Heart right ventricle (tissue), 16 donors: ENCODE measurements at places on chromosomes 4 and X.
A peak's percentile ranks its signal among the peaks of the same experiment; 100 is the strongest.

- DNase-seq = no peak
These were observed 11.7 kb upstream of the GNRHR start for GRCh38 chr4:67765928-67766327.

DNA sequence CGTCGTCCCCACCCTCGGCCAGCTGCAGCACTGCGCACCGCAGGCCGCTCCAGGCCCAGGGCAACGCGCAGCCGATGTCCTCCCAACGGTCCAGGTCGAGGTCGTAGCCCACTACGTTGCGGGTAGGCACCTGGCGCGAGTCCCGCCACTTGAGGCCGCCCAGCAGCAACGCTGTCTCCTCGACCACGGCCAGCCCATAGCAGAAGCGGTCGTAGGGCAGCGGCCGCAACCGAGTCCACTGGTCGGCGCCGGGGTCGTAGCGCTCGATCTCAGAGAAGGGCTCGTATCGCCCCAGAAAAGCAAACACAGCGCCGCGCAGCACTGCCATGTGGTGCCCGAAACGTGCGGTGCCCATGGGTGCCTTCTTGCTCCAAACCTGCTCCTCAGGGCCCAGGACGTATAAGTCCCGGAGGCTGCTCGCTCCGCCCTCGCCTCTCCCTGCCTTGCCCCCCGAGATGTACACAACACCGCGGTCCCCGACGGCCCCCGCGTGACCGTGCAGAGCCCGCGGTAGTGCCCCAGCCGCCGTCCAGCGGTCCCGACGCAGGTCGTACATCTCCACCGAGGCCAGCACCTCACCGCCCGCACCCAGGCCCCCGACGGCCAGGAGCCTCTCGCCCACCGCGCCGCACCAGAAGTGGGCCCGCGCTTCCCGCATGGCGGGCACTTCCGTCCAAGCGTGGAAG, 2.1 kb downstream of the KLHL34 start:
- DNase-seq = no peak

GRCh38 chr4:58209551-58209950, 1099.4 kb upstream of the IGFBP7 start:
- no peak for DNase-seq

GRCh38 chrX:15646543-15646942, 18.1 kb downstream of the CLTRN start:
- no peak for DNase-seq

GRCh38 chrX:134948333-134949241, 42.2 kb upstream of the SMIM10 start:
- no peak for DNase-seq

DNA sequence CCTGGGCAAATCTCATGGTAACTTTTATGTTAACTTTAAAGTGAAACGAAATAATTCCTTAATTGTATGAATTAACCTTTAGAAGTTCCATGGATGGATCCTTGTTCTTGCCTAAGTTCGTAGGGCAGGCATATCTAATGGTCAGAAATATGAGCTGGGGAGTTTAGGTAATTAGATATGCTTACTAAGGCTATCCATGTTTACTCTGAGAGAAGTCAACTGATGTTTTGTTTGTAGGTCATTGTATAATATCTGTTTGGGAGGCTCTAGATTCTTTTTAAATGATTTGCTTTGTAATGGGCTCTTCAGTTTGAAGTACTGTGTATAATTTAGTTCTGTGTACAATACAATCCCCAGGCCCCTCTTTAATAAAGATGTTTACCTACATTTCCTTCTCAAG, 117.0 kb downstream of the DCK start:
- no peak for DNase-seq

- no peak for DNase-seq
These were observed 3.1 kb upstream of the C4orf17 start for GRCh38 chr4:99507762-99508161.

GRCh38 chrX:73876911-73877310, 313.9 kb downstream of the CHIC1 start:
- DNase-seq = no peak

DNA sequence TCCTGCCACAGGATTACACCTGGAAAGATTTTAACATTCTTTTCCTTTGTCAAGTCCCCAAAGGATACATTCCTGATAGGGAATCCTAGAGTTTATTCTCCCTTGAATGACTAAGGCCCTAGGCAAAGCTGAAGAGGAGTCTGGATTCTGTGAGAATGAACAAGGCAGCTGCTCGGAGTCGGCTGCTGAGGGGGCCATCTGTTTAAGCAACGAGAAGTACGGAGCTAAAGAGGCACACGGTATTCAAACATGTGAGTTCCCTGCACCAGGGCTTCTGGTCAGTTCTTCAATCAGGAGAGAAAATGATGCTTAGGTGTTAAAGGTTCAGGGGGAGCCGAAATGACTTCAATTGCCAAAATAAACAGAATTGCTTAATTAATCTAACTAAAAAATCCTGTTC, 97.6 kb downstream of the MGST2 start:
- DNase-seq = no peak

GRCh38 chr4:158292156-158292555, 81.9 kb downstream of the TMEM144 start:
- DNase-seq = no peak

GRCh38 chr4:119692001-119692400, 63.4 kb upstream of the PDE5A start:
- DNase-seq = no peak

DNA sequence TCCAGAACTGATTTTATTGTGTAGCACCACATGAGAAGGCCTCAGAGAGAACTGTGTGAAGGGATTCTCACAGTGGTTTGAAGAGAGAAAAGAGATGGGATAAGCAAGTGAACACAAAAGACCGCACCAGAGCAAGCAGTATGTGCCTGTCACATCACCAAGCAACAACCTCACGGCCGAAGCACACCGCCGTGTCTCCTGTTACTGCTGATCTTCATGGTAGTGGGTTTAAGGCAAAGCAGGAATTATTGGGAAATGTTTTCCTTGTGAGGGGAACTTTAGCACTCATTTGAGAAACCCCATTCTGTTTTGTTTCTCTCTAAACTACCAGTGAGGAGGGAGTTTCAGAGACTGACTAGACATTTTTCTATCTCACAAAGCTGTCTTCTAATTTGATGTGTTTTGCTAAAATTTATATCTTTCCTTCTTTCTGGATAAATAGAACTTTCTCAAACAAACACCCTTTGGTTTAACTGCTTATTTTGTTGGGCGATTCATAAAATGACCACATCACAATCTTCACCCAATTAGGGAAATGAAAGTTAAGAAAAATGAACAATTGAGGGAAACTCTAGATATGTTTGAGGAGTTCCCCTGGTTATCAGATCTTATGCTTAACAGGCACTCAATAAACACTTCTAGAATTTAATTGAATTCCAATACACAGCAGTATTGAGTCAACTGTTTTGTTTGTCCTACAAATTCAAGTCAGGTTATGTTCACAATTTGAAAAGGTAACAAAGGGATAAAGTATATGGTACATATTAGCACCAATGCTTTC, 16.5 kb downstream of the SH3KBP1 start:
- no peak for DNase-seq

DNA sequence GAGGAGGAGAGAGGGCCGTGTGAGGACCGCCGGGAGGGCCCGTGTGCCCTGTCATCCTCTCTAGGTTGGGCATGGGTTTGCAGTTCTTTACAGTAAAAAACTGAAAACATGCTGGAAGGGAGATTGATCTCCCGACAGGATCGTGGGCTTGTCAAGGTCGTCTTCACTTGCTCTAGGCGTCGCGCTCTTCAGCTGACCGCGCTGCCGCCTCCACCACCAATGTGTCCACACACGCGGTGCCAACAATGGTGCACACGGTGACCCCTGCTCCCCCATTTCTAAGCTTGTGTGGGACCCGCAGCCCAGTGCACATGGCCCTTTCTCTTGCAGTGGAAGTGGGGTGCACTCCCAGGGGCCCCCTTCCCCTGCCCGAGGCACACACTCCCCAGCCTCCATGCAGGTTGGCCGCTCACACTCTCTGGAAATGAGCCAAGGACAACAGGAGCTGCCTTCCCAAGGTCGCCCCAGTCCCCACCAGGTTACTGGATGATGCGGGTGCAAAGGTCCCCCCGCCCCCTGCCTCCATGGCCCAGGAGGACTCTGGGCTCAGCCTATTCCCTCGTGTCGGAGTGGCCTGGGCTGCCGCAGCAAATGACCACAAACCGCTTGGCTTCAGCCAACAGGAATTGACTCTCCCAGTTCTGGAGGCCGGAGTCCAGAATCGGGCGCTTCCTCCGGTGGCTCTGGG, 1.7 kb upstream of the ZFP92 start:
- no peak for DNase-seq

- no peak for DNase-seq
These were observed 361.7 kb upstream of the PPP1R2C start for GRCh38 chrX:43139645-43140044.

DNA sequence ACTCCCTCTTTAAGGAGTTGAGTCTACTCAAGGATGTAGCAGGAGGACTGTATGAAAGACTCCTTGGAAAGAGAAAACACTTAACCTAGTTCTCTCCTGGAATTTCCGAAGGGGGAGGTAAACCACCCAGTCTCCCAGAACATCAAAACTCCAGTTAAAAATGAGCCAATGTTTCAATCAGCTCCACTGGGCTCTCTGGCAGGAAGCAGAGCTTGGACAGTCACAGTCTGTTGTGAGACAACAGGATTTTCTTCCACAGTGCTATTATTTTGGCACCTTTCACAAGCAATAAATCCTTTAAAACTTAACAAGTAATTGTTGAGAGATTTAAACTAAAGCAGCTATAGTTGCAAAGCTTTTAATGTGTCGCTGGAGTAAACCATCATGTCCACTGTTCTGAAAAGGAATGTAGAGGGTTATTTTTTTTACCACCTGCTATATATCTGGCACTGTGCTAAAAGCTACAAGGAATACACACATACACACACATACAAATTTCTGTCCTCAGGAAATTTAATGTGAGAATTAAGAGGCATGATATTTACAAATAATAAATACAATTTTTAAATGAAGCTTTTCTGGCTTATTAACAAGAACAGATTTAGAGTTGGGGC, 229.2 kb upstream of the INTU start:
- DNase-seq = no peak

GRCh38 chr4:121686255-121686654, 10.5 kb downstream of the ANXA5 start:
- DNase-seq = no peak

- DNase-seq = no peak
These were observed 24.7 kb upstream of the IL13RA1 start for GRCh38 chrX:118702741-118703140.

DNA sequence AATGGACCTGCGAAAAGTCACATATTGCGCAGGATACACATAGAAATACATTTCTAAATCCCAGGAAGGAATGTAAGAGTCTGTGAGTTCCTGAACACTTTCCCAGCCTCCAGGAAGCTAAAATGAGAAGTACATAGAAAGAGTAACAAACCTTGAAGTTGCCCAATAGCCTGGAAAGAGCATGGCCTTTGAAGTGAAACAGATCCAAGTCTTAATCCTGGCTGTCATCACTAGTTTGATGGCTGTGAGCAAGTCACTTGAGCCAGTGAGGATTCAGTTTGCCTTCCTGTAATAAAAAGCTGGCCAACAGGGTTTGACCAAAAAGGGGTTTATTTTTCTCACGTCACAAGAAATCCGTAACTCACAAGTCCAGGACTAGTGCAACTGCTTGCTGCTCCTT, 69.8 kb downstream of the ARHGEF38 start:
- DNase-seq = no peak

GRCh38 chr4:163592212-163592611, 97.7 kb downstream of the TMA16 start:
- no peak for DNase-seq

DNA sequence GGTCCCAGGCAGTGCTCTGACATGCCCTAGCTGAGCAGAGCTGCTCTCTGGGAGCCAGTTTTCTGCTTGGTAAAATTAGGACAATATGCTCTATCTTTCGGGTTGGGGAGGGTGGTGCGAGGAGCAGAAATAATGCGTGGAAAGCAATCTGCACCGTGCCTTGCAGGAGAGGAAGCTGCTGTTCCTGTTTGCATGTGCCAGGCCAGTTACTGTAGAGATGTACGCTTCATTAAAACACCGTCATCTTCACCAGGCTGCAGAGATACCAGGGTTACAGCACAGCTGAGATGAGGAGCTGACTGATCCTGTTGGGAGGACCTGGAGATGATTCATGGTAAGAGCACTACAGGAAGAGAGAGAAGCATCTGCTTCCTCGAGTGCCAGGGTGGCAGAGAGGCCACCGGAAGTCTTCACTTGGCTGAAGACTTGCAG, 29.5 kb upstream of the IRF2 start:
- no peak for DNase-seq

DNA sequence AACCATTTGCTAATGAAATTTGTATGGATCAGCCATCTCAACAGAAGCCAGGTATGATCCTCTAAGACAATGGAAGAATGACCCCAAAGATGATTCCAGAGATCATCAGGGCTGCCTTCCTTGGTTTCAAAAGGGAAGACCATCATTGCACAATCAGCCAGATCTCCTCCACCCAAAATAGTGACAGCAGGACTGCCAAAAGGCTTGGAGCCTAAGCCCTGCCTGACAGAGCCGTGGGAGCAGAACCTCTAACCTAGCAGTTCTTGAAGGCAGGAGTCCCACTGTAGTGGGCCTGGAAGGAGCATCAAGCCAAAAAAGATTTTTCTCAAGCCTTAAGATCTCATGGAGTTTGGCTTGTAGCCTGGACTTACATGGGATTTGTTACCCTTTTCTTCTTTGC, 226.0 kb downstream of the RASL11B start:
- no peak for DNase-seq

DNA sequence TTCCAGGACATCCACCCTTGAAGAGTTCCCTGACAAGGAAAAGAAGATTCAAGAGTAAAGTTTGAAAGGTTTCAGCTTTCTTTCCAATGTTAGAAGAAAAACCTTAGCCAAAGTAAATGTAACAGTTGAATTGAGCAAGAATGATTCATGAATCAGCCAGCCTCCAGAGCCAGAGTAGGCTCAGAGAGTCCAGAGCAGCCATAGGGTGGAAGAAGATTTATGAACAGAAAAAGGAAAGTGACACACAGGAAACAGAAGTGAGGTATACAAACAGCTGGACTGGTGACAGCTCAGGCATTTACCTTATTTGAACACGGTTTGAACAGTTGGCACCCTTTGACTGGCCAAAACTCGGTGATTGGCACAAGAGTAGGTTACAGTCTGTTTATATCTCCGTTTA, 63.2 kb downstream of the QDPR start:
- no peak for DNase-seq

- no peak for DNase-seq
These were observed 1496.8 kb downstream of the RPA4 start for GRCh38 chrX:98380556-98380955.

- DNase-seq = peak; percentile 43
These were observed at the start of gene ZDHHC15 for GRCh38 chrX:75522565-75523431. Gene ZDHHC15 (minus strand): TSS chrX:75523037. CDS start chrX:75523024, 13 bp downstream.

GRCh38 chrX:107726816-107727534, 48.6 kb downstream of the TSC22D3 start:
- no peak for DNase-seq

- DNase-seq = no peak
These were observed 33.5 kb downstream of the SGMS2 start for GRCh38 chr4:107858158-107858742.
